ENCODE measurements at places on chromosomes 6 and 20. TPM values are rescaled to one million over a fixed set of nuclear protein-coding genes. Genes with fewer than 3 reads are reported as not detected.

Gene RWDD1
- total RNA-seq = 68.7 TPM

Gene EMILIN3
- not detected for total RNA-seq

Gene TBX18
- total RNA-seq = not detected

Gene PLA2G7
- not detected for total RNA-seq

Gene RAE1
- 58.9 TPM for total RNA-seq

Gene NMBR
- total RNA-seq = not detected

Gene BRD2
- 333 TPM for total RNA-seq

Gene ENPP4
- 6.9 TPM for total RNA-seq

Gene PDRG1
- total RNA-seq = 12.2 TPM

Gene KIF25
- total RNA-seq = 0.33 TPM

Gene CTCFL
- total RNA-seq = not detected

Gene EBF4
- total RNA-seq = 5.8 TPM

Gene SLC52A3
- total RNA-seq = not detected

Gene RIMS4
- total RNA-seq = not detected

Gene LTB
- total RNA-seq = 204 TPM

Gene ZC2HC1B
- not detected for total RNA-seq

Gene CTNNBL1
- total RNA-seq = 22.4 TPM

Gene CAPN11
- 0.22 TPM for total RNA-seq

Gene FAM83C
- total RNA-seq = not detected

Gene TMEM217
- 0.27 TPM for total RNA-seq

Gene OR2H2
- total RNA-seq = not detected

Gene FOXF2
- total RNA-seq = not detected

Gene ZKSCAN3
- total RNA-seq = 0.68 TPM

Gene FOXC1
- not detected for total RNA-seq

Gene ADGB
- total RNA-seq = not detected

Gene PNISR
- 316 TPM for total RNA-seq

Gene CST5
- not detected for total RNA-seq

Gene BPIFA1
- not detected for total RNA-seq

Gene REM1
- not detected for total RNA-seq

Gene TOMM34
- 12.4 TPM for total RNA-seq

Gene ENPP3
- total RNA-seq = 0.28 TPM

Gene MYT1
- total RNA-seq = not detected

Gene LST1
- 14.2 TPM for total RNA-seq
